ENCODE measurements at places on chromosomes 6 and 20.
A peak's percentile ranks its signal among the peaks of the same experiment; 100 is the strongest.

DNA sequence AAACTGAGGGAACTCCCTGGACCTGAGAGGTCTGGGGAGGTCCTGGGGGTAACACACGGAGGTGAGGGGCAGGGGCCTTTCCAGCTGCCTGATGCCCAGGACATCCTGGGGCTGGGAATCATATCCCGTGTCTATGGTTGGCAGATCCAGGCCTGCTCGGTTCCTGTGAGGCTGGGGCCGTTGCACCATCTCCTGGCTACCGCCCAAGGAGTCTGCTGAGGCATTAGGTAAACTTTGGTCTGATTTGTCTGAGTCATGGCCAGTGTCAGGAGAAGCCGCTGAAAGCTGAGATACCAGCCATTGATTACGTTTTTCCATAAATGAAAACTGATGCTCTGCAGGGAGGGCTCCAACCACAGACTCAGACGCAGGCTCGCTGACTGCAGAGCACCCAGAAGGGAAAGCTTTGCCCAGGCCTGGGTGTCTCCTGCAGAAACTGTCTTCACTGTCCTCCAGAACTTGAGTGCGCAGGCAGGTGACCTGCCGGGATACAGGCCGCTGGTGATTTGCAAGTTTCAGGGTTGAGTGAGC is 14.2 kb downstream of the TRAF3IP2 start:
- no peak for DNase-seq

GRCh38 chr20:24668384-24668702 is 198.9 kb downstream of the SYNDIG1 start:
- no peak for DNase-seq

DNA sequence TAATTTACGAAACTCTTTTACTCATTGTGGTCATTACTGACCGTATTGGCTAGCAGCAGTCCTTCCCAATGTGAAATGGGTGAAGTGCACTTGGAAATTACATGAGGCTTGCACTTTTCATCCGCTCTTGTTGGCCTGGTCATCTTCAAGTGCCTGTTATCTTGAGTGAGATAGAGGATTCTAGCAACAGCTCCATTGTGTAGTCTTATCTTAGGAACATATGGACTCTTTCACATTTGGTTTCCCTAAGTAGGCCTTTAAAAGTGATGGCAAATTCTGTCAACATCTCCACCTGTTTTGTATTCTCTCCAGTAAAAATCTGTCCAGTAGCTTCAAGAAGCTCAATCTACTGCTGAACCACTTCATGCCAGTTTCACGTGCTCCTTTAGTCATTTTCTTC is 114.8 kb upstream of the MARCKS start:
- DNase-seq, result no peak

DNA sequence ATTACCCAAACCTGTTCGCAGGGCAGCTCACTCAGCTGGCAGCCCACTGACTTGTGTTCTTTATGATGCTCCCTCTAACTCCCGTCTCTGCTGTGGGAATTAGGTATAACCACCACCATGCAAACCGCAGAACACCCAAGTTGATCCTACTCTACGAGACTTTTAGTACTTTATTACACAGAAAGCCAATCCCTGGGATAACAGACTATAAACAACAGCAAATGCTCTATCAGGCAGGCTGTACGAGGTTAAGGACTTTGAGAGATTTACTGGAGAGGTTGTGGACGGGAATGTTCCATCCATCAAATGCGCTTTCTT is 241.1 kb downstream of the FOXC1 start:
- DNase-seq, result no peak

DNA sequence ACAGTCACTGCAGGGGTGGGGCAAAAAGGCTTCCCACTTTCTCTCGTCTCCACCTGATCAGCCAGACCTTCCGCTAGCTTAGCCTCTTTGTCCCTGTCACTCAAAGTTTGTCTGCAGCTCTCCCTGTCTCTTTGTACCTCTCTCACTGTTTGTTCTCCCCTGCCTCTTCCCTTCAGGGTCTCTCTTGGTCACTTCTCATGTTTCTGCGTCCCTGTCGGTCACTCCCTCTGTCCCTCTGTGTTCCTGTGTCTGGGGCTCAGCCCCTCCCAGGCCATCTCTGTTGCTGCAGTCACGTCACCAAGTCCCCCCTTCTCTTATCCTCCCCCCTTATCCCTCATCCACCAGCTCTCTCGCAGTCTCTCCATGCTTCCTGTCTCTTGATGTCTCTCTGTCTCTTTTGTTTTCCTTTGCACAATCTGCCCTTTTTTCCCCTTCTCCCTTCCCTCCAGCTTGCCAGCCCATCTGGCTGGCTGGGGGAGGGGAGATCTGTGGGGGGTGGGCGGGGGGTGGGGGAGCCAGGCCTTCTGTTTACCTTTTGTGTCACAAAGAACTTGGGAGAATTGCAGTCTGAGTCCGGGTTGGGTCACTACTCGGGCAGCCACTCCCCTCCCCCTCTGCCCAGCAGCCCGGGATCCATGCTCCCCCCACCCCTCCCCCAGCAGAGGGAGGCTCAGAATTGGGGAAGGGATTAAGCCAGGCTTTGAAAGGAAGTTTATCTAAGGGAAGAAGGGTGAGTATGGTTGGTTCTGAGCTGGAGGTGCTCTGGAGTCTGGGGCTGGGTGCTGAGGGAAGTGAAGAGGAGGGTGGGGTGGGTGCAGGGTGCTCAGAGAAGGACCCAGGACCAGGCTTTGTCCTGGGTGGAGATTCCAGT is 32.3 kb downstream of the FOXP4 start:
- no peak for DNase-seq

GRCh38 chr20:32510601-32511357 is 74.4 kb downstream of the NOL4L start:
- no peak for DNase-seq

DNA sequence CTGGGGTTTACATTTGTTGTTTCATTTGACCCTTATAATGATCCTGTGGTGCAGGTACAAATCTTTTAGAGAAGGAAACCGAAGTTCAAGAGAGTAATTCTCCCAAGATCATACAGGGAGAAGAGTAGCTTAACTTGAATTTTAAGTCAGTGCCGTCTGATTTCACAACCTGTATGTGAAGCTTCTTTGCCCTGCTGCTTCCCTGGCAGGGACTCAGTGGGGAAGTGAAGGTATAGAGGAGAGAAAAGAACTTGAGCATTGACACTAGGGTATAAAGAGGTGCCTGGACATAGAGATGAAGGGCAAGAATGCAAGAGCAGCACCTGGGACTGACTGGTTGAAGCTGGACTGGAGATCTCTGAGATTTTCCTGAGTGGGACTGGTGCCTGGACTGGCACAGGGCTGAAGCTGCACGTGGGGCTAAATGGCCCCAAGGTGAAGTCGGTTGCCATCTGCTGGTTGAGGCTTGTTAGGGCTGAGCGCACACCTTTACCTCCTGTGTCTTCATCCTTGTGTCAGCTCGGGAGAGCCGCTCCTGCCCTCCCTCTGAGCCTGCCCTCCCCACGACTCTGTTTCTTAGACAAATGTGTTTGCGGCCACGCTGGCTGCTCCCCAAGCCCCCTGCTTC is 41.8 kb downstream of the FARS2 start:
- DNase-seq, result peak; percentile 60

DNA sequence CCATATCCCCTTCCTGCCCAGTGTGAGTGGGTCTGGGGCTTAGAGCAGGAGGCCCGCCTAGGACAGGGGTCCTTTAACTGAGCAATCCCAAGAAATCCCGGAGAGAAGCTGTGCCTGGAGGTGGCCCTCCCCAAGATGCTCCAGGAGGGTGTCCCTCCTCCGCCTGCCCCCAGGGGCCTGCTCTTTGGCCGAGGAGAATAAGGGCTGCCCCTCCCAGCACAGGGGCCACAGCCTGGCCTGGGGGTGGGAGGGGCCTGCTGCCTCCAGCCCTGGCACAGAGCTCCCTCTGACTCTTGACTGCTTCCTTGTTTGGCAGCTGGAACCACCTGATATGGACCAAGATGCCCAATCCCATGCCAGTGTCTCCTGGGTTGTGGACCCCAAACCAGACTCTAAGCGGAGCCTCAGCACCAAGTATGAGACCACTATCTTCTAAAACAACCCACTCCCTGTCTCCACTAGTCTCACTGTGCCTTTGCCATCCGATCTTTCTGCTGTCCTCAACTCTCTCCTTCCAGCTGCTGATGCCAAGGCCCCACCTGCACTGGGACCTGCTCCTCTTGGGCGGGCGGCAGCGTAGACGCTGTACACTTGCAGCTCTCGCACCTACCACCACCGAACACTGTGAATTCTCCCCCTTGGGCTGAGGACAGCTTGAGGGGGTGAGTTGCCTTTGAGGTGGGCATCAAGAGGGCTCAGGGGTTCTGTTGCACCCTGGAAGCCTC is 54.3 kb downstream of the TCP11 start:
- no peak for DNase-seq

DNA sequence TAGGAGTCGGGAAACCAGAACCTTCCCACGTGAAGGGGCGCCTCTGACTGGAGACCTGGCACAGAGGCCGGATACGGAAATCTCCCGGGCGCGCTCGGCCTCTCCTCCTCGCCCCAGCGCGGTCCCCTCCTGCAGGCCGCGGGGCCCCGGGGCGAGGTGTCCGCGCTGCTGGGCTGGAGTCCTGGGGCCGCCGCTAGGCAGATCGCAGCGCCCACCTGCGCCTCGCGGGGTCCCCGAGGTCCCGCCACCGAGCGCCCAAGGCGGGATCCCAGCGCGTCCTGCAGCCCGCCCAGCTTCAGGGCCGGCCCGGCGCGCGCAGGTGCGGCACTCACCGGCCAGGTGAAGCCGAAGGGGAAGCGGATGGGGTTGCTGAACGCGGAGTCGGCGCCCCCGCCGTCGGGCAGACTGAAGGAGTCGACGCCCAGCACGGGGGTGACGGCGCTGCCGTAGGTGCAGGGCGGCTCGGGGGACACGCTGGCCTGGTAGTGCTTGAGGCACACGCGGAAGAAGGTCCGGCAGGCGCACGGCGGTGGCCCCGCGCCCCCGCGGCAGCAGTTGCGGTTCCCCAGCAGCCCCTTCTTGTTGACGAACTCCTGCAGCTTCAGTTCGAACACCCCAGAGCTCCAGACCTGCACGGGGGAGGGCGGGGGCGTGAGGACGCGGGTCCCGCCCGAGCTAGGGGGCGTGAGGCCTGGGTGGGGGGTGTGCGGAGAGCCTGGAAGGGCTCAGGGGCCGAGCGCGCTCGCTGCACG is 1.5 kb downstream of the DLL1 start:
- DNase-seq, result no peak

DNA sequence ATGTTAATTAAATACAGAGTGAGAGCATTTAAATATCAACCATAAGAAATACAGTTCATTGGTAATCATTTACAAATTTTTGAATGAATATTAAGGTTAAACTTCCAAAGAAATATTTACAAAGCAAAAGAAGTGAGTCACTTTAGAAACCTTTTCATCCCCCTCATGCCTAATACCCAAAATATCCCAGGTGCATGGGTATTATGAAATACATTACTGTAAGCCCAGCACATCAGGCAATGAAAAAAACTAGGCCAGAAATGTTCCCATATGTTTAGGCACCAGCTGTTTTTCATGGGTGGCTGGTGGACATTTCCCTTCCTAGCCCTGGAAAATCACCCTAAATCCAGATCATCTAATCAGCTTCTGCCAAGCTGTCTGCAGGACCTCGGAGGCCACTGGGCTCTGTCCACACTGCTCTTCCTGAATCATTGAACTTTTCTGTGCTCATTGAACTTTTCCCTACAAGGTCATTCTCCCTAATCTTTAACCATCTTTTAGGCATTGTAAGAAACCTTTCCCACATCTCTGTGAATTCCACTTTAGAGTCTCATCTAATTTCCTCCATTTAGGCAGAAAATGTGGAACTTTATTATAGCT is 145.3 kb upstream of the STXBP5 start:
- DNase-seq, result no peak

DNA sequence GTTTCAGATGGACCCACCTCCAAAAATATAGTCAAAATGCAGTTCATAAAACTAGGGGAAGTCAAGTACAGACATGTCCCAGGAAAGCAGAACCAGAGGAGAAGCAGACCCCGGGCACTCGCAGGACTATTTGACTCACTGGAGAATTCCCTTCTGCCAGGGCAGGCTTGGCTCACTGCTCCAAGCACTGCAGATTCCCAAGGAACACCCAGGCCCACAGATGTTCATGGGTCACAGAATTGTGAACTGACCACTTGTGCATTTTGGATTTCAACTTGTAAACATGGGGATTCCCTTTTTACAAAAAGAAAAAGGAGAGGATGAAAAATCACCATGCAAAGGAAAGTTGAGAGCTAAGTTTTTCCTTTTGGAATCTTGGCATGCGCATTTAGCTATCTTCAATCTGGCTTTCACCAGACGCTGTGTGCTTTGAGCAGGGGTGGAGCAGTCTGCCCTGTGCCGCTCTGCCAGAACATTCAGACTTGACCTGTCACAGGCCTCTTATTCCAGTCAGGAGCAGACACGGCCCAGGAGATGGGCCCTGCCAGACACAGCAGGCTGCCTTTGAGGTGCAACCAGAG is 237.5 kb upstream of the TAB2 start:
- no peak for DNase-seq

DNA sequence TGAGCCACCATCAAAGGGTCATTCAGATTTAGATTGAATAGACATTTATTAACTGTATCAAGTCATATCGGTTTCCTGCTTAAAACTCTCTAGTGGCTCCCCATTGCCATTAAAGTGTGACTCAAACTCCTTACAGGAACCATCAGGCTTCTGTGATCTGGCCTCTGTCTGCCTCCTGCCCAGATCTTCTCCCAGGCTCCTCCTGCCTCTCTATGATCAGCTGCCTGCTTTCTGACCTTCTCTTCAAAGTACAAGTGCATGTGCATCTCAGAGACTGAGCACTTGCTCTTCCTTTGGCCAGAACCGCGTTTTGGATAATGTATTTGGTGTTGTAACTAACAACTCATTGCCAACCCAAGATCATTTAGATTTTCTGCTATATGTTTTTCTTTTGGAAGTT is 52.7 kb downstream of the IL20RA start:
- DNase-seq, result no peak

DNA sequence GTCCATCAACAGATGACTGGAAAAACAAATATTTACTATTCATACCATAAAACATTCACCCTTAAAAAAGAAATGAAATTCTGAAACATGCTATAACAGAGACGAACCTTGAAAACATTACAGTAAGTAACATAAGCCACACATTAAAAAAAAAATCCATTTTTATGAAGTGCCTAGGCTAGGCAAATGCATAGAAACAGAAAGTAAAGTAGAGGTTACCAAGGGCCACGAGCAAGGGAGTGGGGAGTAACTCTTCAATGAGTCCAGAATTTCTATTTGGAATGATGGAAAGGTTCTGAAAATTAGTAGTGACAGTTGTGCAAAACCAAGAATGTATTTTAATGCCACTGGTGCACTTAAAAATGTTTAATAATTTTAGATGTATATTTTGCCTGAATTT is 47.7 kb downstream of the STAU1 start:
- DNase-seq, result no peak

- DNase-seq, result no peak
These were observed 28.9 kb downstream of the SLC17A5 start for GRCh38 chr6:73624896-73625295.

Data from stimulated activated CD4-positive, alpha-beta T cell treated with anti-CD3 and anti-CD28 coated beads, Interleukin-1b, Interleukin-23, amount 100 ng/mL, for 48 hours (primary cell).